ENCODE measurements at places on chromosomes 7 and 10.

- no peak for DNase-seq
Measured at GRCh38 chr7:37083311-37084096, 359.2 kb upstream of the AOAH start.

DNA sequence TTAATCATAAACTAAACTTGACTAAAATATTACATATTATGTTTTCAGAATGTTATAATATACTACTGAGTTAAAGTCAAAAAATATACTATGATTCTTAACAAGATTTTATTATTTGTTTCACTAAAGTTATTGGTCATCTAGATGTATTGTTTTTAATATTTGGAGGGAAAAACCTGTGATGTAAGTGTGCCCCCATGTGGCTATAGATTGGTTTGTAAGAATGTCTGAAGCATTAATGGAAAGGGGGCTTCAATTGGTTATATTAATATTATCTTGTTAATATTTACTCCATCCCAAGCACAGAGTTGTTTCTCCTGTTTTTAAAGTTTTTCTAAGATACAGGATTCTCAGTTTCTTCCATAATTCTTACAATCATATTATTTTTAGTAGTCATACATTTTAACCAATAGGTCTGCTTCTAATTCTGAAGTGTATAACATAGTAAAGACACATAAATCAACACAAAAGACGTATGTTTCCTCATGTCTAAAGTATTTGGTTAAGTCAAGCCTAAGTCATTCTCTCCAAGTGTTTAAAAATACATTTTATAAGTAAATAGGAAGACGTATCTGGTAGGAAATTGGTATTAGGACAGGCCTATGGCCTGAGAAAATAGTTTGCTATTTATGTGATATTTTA is 58.0 kb downstream of the GNAT3 start:
- DNase-seq: no peak

GRCh38 chr7:43639858-43640491 is 57.1 kb downstream of the STK17A start:
- no peak for DNase-seq

DNA sequence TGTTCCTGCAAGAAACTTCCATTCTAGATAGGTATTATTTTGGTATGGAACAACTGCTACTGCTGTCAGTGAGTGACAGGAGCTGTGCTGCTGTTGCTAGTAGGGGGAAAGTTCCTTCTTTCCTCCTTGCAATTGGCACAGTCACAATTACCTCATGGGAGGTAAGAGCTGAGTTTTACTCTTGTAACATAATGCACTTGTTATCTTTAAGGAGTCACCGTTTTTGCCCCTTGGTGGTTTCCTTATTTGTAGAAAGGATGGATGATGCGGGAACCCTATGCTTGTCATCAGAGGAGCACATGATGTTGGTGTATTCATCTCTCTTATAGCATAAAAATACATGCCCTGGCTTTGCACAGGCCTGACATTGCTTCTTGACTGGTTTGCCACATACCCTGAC is 234.7 kb upstream of the NPY start:
- DNase-seq: no peak

DNA sequence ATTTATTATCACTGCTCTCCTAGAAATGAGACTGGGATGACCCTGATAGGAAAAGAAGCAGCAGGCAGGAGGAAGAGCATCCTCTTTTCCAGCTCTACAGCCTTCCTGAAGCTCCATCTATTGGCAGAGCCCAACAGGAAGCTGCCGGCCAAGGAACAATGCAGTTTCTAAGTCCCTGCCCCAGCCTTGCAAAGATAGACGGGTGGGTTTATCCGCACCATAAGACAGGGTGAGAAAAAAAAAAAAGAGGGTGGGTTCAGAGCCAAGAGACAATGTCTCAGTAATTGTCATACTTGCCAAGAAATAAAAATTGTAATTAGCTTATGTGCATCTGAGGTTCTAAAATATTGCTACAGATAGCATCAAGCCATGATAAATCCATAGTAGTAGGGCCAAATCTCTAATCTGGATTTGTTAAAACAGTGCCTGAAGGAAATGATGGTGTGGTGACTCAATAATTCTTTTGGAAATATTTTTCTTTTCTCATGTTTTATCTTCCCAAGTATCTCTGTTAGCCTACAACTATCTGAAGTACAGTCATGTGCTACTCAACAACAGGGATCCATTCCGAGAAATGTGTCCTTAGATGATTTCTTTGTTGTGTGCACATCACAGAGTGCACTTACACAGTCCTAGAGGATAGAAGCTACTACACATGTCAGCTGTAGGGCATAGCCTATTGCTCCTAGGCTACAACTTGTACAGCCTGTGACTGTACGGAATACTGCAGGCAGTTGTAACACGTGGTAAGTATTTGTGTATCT is 242.9 kb upstream of the CXCL12 start:
- no peak for DNase-seq

DNA sequence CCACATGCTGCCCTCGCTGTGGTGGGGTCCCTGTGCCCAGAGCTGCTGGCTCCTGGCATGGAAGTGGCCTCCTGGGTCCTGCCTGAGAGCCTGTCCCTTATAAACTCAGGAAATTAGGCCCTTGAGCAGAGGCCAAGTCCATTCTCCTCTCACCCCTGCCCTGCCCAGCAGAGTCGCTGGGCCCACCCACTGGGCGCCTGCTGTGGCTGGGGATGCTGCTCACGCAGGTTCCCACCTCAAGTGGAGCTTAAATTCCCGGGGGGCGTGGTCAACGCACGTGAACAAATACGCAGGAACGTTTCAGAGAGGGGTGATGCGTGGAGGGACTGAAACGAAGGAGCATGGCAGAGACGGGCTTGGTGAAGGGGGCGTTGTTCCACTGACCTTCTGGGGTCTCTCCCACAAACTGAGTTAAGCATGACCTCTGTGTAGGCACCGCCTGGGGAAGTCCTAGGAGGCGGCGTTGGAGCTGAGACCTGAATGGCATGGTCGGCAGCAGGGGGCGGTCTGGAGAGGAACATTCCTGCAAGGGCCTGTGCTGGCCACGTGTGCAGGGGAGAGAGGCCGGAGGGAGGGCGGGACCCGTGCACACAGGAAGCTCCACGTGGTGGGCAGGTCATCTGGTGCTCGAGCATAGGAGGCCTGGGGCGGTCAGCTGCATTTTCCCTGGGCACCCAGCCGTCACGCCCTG is 27.9 kb downstream of the FAM20C start:
- no peak for DNase-seq

DNA sequence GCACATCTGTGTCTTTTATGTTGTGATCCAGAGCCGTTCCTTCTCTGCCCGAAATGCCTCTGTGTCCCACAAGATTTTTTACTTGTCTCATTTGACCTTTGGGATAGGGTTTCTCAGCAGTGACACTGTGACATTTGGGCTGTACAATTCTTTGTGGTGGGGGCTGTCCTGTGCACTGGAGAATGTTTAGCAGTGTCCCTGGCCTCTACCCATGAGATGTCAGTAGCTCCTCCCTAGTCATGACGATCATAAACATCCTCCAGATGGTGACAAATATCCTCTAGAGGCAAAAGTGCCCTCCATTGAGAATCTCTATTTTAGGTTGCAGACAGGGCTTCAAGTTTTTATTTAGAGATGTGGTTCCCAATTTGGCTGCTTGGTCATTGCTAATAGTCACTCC is 91.3 kb downstream of the PPP1R17 start:
- no peak for DNase-seq

GRCh38 chr7:134722786-134723322 is 56.6 kb upstream of the CALD1 start:
- no peak for DNase-seq

DNA sequence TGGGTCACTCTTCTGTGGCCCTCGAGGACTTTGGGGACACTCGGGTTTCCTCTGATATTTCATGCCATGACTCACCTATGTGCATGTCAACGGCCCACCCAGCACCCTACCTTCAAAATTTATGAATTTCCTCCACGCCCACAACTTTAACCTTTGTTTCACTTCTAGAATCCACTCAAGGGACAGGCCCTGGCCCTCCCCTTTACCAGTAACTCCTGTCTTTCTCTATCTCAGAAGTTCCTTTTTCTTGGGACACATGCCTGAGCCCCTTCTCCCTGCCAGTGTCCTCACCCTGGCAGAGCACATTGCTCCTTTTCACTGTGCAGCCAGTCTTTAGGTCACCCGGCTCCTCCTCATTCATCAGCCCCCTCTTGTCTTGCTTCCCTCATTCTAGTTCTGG is 282.5 kb upstream of the KLF6 start:
- DNase-seq: no peak

- no peak for DNase-seq
Measured at GRCh38 chr10:100569687-100570481, 34.1 kb downstream of the HIF1AN start.

DNA sequence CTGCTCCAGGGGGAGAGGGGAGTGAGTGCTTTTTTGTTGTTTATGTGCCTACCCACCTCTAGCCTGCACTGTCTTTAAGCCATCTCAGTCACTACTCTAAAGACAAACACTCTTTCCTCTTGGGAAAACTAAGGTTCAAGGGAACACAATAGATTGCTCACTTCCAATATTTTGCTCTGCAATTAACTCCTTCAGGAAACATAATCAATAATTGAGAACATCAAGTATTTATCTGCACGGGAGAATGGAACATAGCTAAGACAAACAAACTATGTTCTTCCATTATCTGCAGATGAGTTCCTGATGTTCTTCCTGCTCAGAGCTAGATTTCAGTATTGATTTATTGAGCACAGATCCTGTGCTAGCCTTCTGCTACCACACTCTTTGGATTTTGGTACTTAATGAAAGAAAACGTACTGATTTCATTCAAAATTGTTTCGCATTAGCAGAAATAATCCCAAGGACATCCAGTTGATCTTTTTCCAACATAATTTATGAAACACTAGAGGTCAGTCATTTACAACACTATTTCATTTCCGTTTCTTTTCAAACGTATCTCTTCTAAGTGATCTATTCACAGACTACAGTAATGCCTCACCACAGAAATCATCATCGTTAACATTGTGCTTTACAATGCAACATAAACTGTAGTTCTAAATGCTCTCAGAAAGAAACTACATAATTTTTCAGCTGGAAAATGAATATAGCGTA is 8.3 kb downstream of the NEBL start:
- no peak for DNase-seq

DNA sequence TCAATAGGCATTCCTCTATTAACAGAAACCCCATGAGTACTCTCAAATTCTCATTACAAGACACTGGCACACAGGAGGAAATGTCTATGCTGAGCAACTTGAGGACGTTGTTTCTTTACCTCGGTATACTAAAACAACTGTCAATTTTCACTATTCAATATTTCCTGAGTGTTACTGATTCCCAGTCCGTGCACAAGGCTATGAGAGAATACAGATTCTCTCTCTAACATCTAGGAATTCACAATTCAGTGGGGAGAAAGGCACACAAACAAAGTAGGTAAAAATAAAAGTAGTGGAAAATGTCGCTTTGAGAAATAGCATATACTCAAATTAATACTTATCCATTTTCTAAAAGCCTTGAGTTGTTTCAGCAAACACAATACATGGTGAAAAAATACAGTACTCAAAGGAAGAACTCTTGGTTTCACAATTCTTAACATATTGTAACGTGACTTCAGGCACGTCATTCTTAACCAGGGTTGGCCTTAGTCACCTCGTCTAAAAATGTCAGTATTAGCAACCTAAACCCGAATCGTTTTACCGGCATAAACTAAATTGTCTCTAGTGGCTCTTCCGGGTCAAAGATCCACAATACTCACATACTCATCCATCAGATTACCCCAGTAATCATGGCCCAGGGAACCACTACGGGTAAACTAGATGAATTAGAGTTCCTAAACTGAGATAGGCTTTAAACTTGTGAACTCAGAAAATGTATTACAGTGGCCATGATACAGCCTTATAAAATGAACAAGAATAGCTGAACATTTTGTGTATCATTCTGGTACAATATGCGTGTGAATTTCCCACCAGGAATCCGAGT is 1.5 kb downstream of the IPMK start:
- DNase-seq: no peak

GRCh38 chr7:26497801-26498596 is 206.3 kb downstream of the SNX10 start:
- no peak for DNase-seq

- DNase-seq: no peak
Measured at GRCh38 chr7:80463272-80463920, 48.5 kb downstream of the GNAT3 start.

- no peak for DNase-seq
Measured at GRCh38 chr10:24382979-24383663, 174.2 kb downstream of the KIAA1217 start.

DNA sequence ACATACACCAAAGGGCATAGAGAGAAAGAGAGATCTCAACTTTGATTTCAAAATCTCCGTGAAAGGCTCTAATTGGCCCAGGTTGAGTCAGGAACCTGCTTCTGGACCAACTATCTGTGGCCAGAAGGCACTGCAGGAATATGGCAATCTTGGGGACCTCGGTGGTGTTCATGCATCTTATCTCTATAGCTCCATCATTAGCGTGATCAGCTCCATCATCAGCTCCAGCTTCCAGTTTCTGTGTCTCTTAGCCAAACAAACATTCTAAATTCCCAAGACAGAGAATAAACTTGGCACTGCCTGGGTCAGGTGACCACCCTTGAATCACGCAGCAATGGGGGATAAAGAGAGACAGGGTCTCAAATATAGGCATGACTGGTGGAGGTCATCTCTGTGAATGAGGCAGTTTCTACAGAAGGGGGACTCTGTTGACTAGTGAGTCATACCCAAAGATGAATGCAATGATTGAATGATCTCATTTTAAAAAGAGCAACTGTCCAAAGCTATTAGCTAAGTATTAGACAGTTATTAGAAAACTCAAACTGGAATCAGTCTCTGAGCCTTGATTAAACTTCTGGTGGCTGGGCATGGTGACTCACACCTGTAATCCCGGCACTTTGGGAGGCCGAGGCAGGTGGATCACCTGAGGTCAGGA is 5.4 kb upstream of the NRF1 start:
- DNase-seq: no peak

- DNase-seq: no peak
Measured at GRCh38 chr10:99375426-99375825, 46.3 kb downstream of the CNNM1 start.

GRCh38 chr7:136049117-136049516 is 72.0 kb upstream of the MTPN start:
- DNase-seq: no peak

- no peak for DNase-seq
Measured at GRCh38 chr7:101950450-101951119, 133.2 kb downstream of the CUX1 start.

- DNase-seq: no peak
Measured at GRCh38 chr7:23335136-23335535, 36.0 kb downstream of the MALSU1 start.

DNA sequence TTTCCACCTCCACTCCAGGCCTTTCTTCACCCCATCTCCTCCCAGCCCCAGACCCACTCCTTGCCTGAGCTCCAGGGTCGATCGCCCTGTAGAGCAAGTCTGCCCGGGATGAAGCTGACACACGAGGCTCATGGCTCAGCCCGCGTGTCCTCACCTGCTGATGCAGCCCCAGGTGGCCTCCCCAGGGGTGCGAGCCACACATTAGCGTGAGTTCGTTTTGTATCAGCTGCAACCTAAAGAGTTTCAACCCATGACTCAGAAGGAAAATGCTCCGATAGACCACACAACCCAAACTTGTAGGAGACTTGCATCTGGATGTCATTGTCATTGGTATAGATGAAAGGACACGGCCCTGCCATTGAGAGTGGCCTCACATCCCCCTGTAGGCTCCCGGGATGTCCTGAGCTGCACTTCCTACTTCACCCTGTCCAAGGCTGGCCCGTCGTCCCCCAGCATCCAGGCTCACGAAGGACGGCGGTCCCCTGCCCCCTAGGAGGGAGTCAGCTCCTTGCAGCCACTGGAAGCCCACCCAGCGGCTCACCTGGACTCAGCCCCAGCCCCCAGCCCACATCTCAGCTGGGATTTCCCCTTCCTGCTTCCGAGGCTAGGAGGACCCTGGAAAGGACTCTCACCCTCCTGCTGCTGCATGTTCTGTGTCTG is 97.7 kb downstream of the HTR5A start:
- no peak for DNase-seq

- DNase-seq: no peak
Measured at GRCh38 chr10:61452151-61452651, 980 bp downstream of the TMEM26 start.
